Stimulated activated CD4-positive, alpha-beta T cell treated with anti-CD3 and anti-CD28 coated beads, Interleukin-4, amount 100 ng/mL, for 24 hours (primary cell): ENCODE measurements at places on chromosomes 1 and 21.
A peak's percentile ranks its signal among the peaks of the same experiment; 100 is the strongest.

DNA sequence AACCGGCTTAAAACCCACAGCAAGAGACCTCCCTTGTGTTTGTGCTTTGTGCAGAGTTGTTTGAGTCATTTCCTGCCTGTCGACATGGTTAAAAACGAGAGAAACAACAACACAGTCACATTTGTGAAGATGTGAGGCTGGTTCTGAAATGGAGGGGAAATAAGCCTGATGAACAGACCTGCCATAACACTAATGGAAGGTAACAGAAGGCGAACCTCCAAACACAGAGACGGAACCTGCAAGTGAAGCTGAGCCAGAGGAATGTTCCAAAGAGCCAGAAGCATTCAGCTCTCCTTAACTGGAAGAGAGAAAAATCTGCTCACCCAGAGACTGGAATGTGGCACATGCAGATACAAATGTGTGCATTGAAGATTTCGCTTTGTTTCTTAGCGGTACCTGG is 53.2 kb upstream of the RAVER2 start:
- DNase-seq = no peak

- DNase-seq = no peak
Observed at GRCh38 chr1:232766241-232766890, 38.9 kb upstream of the MAP10 start.

GRCh38 chr1:192442736-192443135 is 125.9 kb downstream of the RGS21 start:
- no peak for DNase-seq

- peak; percentile 43 for DNase-seq
Observed at GRCh38 chr1:1616045-1616790, 918 bp downstream of the MIB2 start.

DNA sequence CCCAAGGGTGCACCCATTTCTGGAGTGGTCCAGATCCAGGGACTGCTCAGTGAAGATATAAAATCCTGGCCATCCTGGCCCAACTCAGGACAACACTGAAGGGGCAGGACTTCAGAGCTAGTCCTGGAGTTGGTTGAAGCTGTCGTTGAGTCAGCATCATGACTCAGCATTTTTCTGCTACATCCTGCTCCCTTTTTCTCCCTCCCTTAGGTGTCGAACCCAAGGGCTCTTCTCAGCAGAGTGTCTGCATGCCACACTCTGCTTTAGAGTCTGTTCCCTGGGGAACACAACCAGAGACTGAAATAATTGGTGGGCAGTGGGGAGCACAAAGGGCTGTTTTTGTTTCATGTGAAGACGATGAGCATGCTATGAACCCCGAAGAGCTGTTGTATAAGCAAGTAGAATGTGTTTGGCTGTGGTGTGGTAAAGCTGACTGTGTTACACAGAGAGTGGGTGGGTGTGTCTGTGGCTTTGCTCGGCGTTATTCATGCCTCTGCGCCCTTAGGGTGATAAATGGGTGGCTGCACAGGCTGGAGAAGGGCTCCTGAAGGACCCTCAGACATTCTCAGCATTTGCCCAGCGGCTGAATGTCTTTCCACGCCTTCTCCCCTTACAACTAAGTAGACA is 167.2 kb downstream of the CYYR1 start:
- DNase-seq = no peak

GRCh38 chr1:172551279-172551678 is 18.3 kb downstream of the SUCO start:
- DNase-seq = no peak

GRCh38 chr1:155706139-155706538 is 17.2 kb downstream of the DAP3 start:
- DNase-seq = no peak

GRCh38 chr21:29462479-29462878 is 163.8 kb downstream of the BACH1 start:
- DNase-seq = no peak

DNA sequence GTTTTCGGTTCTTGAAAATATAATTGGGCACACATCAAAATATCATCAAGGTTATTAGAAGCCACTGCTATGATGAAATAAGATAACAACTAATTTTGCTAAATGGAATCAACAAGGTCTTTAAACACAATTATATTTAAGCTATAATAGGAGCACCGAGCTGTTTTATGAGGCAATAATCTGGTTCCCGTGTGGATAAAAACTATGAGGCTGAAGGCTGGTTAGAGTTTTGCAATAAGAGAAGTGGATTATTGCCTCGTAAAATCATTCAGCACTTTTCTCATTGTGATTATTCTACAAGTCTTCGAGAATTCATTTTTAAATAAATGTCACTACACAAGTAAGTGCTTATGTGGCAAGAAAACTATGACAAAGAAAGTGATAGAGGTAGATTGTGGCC is 975.7 kb upstream of the ADGRL2 start:
- DNase-seq = no peak

- DNase-seq = peak; percentile 64
Observed at GRCh38 chr1:39639305-39640130, at the start of gene HEYL. Gene HEYL (minus strand): TSS chr1:39639643. CDS start chr1:39639625, 18 bp downstream.

DNA sequence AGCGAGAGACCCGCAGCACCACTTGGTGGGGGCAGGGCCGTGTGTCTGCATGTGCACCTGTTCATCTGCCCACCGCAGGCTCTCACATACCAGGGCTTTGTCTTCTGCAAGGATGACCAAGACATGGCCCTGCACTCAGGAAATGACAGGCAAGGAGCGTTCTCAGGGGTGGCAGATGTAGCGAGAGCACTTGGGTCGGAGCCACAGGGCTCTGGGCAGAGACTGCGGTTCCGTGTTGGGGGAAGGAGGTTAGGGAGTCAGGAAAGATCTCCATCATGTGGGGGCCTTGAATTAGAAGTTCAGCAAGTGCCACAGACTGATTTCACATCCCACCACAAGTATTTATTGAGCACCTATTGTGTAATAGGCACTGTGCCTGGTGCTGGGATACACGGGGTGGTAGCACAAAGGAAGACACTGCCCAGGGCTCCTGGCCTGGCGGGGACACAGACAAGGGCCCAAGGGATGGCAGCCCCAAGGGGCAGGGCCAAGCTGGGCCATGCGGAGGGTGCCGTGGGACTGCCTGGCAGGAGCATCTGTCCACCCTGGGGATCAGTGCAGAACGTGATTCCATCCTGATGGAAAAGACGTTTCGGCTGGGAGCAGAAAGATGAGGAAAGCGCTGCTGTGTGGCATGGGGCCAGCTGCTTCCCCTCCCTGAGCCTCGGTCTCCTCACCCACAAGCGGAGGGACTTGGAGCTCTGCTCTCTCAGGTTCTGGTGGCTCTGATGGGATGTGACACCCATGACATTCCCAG is 11.4 kb upstream of the SPSB1 start:
- no peak for DNase-seq

GRCh38 chr1:25034736-25035522 is 104.9 kb upstream of the RUNX3 start:
- no peak for DNase-seq

DNA sequence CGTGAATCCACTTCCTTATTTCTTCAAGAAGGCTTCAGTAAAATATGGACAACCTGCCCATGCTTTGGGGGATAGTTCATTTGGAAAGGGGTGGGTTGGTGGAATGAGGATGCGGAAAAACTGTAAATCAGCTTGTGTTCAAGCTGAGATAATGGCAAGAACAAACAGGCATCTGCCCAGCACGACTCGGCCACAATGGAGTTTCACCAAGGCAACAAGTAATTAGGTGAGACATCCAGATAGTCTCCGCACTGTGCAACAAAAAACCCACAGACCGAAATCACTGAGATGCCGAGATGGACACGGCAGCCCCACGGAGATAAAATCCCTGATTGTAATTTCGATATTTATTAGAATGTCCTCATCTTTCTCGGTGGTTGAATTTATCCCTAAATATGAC is 455.2 kb downstream of the AJAP1 start:
- no peak for DNase-seq

- DNase-seq = no peak
Observed at GRCh38 chr1:52867087-52867863, 24.7 kb downstream of the ZYG11A start.

GRCh38 chr1:3036447-3037280 is 15.4 kb downstream of the ACTRT2 start:
- no peak for DNase-seq

GRCh38 chr21:35643176-35643575 is 417.1 kb downstream of the SETD4 start:
- DNase-seq = no peak

DNA sequence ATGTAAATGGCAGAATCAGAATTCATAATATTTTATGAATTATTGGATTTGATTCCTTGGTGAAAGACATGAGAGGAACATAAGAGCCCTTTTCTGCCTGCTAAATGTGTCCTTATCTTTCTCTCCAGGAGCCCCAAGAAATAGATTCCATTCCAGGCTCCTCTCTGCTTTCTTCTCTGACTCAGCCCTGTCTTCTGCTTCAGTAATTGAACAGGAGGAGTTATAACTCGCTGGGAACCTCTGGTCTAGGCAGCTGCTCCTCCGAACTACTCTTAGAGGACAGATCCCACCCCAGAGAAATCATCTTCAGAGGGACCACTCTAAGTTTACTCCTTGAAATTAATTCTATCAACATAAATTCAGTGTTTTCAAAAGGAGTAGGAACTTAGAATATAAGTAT is 78.4 kb downstream of the RGS21 start:
- DNase-seq = no peak

DNA sequence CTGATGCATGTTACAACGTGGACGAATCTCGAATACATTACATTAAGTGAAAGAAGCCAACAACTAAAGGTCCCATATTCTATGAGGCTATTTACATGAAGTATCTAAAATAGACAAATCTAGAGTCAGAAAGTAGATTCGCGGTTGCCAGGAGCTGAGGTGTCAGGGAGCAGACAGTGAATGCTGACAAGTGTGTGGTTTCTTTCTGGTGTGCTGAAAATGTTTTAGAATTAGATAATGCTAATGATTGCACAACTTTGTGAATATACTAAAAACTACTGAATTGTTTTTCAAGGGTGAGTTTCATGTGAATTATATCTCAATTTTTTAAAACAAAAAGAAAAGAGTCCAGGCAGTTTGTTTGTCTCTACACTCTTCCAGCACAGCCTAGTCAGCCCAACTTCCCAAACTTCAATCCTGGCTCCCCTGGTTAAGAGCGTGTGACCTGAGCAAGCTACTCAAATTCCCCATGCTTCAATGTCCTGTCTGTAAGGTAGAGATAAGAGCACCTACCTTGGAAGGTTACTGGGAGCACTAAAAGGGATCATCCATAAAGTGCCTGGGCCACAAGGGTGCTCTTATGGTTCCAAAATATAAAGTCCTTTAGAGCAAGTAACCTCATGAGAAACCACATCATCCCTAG is 20.9 kb downstream of the HLCS start:
- no peak for DNase-seq

DNA sequence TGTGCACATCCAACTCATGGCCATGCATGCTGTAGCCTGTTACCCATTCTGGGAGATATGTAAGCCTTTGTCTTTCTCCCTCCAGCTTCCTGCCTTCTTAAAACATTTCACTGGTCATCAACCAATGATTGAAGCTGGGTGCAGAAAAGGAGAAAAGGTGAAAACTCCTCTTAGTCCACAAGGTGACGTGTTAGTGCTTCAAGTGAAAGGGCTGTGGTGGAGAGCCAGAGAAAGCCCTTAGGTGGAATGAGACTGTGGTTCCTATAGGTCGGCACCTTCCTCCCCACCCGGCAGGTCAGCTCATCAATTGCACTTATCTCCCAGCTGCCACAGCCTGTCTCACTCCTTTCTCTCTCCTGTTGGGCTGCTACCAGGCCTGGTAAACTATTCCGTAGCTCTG is 30.4 kb downstream of the ERG start:
- DNase-seq = no peak

GRCh38 chr1:156496211-156496761 is 4.3 kb downstream of the MEF2D start:
- DNase-seq = no peak

DNA sequence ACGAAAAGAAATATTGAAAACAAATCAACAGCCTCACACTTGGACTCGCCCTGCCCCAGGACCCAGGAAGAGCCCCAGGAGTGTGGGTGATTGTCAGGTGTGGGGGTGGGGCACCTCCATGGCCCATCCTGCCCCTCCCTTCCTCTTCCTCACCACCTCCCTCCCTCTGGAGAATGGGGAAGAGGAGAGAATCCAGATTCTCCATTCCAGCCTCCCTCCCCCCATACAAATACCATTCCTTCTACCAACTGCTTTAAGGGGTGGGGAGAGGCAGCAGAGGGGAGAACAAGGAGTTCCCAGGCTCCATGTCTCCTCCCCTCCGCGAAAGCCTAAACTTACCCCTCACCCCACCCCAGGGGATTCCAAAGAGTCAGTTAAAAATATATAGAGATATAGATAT is 36.7 kb downstream of the MEF2D start:
- DNase-seq = no peak

GRCh38 chr1:36157973-36158826 is 2.2 kb downstream of the MAP7D1 start:
- no peak for DNase-seq

- DNase-seq = no peak
Observed at GRCh38 chr1:97277891-97278654, 556.5 kb downstream of the PTBP2 start.

DNA sequence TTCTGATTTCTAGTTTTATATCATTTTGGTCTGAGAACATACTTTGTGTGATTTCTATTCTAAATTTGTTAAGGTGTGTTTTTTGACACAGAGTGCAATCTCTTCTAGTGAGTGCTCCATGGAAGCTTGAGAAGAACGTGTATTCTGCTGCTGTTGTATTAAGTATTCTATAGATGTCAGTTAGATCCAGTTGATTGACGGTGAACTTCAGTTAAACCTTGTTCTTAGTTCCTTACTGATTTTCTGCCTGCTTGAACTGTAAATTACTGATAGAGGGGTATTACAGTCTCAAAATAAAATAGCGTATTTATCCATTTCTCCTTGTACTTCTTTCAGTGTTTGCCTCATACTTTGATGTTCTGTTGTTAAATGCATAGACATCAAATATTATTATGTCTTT is 248.1 kb upstream of the GREM2 start:
- no peak for DNase-seq

DNA sequence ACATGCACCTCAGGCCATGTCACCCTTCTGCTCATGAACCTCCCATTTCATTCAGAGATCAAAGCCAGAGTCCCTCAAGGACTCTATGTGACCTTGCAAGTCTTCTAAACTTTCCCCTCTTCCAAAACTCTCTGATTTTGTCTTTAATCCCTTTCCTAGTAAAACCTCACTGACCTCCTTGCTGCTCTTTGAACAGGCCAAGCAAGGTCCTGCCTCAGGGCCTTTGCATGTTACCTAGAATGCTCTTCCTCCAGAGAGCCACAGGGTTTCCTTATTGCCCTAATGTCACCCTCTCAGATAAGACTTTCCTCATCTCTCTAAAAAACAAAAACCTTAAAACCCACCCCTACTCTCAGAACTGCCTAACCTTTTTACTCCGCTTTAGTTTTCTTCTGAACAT is 26.6 kb downstream of the IL23R start:
- no peak for DNase-seq

DNA sequence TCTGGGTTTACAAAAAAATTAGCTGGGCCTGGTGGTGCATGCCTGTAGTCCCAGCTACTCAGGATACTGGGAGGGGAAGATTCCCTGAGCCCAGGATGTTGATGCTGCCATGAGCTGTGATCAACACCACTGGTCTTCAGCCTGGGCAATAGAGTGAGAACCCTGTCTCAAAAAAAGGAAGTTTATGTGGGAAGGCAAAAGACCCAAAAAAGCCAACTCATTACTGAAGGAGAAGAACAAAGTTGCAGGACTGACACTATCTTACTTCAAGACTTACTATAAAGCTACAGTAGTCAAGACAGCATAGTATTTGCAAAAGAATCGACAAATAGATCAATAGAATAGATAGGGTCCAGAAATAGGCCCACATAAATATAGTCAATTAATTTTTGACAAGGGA is 9.2 kb upstream of the PTGS2 start:
- DNase-seq = no peak

GRCh38 chr1:223848536-223848935 is 2.8 kb upstream of the TP53BP2 start:
- DNase-seq = no peak
